ENCODE measurements at places on chromosomes 7 and 10.
A peak's percentile ranks its signal among the peaks of the same experiment; 100 is the strongest.

DNA sequence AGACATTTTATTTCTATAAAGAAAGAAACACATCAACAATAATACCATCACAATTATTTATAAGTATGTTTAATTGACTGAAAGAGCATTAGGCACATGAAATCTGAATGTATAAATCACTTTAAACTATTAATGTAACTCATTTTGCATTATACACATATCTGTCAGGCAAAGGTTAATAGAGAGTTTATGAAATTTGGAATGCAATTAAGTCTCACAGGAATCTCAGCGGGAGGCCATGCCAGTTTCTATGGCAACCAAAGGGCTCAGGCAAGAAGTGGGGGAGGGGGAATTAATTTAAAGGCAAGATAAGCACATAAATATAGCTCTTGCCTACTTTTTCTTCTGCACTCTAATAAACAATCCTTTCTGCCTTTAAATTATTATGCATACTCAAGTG, 152.6 kb downstream of the SLC16A9 start:
- peak; percentile 16 for DNase-seq

GRCh38 chr7:26574476-26574875, 282.8 kb downstream of the SNX10 start:
- DNase-seq: no peak

DNA sequence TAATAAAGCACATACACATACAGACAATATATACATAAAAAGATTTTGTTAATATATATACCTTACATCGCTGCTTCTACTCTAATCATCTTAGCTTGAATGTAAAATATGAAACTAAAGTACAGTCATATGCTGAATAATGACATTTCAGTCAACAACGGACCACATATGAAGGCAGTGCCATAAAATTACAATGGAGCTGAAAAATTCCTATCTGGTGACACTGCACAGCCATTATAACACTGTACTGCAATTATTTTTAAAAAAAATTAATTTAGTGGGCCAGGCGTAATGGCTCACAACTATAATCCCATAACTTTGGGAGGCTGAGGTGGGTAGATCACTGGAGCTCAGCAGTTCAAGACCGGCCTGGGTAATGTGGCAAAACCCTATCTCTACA, 122.3 kb downstream of the JMJD1C start:
- no peak for DNase-seq

GRCh38 chr7:6142871-6143380, 111.8 kb downstream of the ANKRD61 start:
- no peak for DNase-seq

- DNase-seq: no peak
Observed at GRCh38 chr7:21617916-21618390, 75.1 kb downstream of the DNAH11 start.

DNA sequence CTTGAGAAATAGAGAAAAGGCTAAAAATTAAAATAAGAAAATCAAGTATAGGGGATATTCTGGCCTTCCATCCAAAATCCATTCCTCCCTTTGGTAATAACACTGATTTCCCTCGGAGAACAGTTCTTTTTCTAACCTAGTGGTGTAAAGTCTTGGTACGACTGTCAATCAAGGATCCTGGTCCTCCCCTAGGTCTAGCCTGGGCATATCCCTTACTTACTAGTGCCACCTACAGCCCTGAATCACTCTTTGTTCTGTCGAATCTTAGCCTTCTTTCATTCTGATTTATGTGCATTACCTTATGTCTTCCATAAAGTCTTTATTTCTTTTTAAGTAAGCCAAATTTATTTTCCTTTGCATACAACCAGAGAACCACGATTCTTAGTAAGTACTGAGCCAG, 298.7 kb upstream of the LRRTM3 start:
- DNase-seq: peak; percentile 44

- DNase-seq: no peak
Observed at GRCh38 chr7:73507556-73507955, 14.5 kb downstream of the BAZ1B start.

- no peak for DNase-seq
Observed at GRCh38 chr7:70573071-70573661, 558.8 kb upstream of the GALNT17 start.

DNA sequence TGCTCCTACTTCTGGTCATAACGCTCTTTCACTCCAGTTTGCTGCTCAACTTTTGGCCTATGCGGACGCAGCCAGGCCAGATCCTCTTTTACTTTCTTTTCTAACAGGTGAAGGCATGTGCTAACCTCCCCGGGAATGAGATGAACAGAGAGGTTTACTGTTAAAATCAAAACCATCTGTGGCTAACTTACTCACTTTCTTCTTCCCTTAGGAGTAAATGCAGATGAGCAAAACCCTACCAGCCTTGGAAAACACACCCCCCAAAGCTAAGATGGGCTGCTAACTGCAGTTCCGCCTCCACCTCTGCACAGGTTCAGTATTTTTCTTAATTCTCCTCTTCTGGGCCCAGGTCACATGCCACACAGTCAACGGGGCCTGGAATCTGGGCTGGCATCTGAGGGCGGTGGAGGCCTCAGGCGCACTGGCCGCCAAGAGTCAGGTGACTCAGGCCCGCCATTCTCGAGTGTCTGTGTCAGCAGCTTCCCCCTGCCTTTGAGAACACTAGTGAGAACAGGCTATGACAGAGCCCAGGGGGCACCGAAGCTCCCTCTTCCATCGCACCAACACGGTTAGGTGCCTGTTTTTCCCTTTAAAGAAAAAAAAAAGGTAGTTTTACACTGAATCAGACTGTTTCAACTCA, 11.1 kb downstream of the FAM53B start:
- DNase-seq: no peak

GRCh38 chr10:14686356-14686755, 88.3 kb downstream of the FAM107B start:
- no peak for DNase-seq

GRCh38 chr7:8615019-8615418, 181.6 kb downstream of the NXPH1 start:
- no peak for DNase-seq

DNA sequence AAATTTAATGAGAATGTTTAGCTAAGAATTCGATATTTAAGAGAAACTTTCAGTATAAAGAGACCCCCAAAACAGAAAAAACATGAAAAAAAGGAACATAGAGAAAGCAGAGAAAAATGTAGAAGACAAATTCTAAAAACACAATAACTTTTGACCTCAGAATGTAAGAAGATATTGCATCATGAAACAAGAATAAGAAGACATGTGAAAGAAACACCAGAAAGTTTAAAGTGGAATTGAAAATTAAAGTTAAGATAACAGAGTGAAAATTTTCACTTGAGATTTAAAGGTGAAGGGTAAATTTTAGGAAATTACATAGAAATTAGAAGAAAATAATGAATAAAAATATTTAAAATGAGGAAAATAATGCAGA, 78.2 kb upstream of the FAM3C start:
- no peak for DNase-seq

GRCh38 chr10:30062090-30062489, 2.7 kb upstream of the JCAD start:
- DNase-seq: no peak

DNA sequence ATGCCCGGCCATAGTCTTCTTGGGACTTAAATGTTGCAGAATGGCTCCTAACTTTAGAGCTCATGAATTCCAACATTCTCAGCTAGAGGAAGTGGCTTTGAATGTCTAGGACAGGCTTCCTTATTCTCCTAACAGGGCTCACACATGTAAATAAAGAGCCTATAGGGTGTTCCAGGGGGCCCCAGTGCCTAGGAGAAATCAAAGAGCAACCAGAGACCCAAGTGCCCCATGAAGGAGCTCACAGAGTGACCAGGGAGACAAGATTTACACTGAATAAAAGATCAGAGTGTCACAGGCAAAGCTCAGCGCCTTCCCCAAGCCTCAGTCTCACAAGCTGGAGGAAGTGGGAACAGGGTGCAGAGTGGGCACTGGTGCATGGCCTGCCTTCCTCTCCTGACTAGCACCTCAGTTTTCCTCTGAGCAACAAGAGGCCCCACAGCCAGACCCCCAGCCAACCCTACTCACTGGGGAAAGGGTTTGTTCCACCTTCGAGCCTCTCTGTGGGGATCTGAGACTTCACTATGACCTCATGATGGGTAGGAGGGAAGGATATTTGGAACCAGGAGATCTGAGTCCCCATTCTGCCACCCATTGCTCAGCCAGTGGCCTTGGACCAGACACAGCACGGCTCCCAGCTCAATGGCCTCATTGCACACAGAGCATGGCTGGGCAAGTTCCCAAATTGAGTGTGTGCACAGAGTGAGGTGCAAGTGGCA, 16.0 kb downstream of the TMEM273 start:
- DNase-seq: no peak

DNA sequence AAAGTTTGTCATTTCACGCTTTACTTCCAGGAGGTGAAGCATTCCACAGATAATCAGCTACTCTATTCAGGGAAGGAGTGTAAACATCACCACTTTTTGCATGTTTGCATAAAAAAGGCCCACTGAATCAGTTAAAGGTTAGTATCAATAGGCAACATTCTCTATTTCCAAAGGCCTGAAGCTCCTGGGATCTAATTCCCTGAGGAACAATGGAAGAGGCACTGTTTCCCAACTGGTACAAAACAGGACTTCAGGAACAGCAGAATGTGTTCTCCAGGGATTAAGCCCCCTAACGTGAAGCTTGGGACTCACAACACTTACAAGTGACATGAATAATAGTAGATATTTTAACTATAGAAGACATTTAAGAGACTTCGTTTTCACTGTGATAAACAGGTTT, 6.1 kb downstream of the LRRN3 start:
- no peak for DNase-seq

DNA sequence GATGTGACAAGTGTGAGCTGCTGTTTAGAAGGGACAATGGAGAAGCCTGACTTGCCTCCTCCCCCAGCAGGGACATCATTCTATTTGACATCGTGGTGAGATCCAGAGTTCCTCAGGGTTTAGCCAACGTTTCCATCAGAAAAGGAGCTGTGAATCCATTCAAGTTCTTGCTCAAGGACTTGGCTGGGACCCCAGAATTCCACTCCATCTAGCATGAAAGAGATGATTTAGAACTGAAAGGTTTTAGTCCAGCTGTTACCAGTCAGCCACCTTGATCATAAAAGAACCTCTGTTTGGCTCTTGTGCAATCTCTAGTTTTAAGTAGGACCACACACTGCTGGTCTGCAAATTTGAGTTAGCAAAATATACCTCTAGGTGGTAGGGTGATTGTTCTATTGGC, 337.6 kb downstream of the FRMD4A start:
- no peak for DNase-seq

DNA sequence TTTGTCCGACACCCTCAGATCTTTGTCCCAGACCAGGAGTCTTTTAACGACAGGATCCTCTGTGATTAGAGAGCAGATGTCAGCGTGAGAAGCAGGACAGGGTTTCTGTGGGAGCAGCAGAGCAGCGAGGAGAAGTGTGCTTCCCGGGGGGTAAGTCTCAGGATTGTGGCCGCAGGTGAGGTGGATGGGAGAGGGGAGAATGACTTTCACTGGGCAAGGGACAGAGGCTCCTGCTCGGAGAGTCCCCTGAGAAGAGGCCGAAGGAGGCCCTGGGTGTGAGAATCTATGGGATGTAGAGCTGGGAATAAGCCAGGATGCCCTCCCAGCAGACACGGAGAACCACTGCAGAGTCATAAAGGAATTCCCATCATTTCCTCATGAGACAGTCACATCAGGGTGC, 10.4 kb upstream of the RBAK start:
- no peak for DNase-seq

GRCh38 chr10:43354879-43355380, 16.5 kb upstream of the FXYD4 start:
- DNase-seq: no peak

DNA sequence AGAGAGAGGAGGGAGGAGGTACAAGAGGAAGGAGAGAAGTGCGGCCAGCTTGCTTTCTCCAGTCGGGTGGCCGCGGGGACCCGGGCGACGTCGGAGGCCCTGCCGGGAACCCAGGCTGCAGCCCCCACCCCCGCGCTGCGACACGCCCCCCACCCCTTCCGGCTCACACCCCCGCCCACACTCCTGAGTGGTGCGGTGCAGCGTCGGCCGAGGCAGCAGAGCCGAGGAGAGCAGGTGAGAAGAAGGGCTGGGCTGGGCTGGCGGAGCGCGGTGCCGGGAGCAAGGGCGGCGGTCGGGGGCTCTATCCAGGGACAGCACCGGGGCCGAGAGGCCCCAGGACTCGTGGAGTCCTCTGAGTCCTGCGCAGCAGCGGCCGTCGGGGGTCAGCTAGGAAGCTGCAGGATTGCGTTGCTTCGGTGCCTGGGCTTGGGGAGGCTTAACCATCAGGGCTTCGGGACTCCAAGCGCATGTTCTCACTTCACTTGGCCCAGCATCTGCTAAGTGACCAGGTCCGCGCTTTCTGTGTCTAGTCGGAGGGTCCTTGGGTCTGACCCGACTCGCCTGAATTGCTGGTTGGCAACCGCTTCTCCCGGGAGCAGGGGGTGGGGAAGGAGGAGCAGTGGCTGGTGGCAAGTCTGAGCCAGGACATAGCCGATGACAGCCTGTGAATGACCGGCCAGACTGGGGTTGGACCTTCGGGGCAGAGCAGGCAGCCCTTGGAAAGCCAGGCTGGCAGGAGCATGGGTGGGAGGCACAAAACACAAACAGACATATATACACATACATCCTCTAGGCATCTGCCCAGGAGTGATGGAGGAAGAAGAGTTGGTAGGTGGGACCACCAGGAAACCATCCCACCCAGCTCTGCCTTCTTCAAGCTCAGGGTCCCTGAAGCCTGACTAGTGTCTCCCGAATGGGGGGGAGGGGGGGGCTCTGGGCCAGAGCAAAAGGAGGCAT, 683 bp downstream of the CHAT start:
- no peak for DNase-seq

- no peak for DNase-seq
Observed at GRCh38 chr7:135761751-135762488, 13.3 kb upstream of the FAM180A start.

DNA sequence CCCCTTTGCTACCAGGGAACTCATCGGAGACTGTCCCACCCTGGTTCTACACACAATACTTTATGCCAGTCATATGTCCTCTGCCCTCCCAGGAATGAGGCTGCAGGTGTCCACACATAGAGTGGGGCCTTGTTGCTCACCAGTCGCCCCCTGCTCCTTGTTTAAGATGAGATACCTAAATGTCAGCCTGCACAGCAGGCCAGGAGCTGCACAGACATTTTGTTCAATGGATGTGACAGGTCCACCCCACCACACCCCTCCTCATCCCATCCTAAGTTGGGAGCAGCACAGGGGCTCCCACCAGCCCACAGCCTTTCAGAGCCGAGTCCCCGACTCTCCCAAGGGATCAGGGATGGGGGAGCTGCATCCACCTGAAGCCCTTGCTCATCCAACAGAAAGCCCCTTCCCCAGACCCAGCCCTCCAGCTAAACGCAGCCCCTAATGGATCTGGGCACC, 6.2 kb upstream of the GRID1 start:
- DNase-seq: no peak

- DNase-seq: no peak
Observed at GRCh38 chr10:82037076-82037475, 162.1 kb downstream of the NRG3 start.
